ENCODE measurements at places on chromosomes 4 and X.
A peak's percentile ranks its signal among the peaks of the same experiment; 100 is the strongest.

- DNase-seq: no peak
Observed at GRCh38 chr4:74005528-74005927, 7.1 kb upstream of the CXCL5 start.

- no peak for DNase-seq
Observed at GRCh38 chr4:147513952-147514351, 33.1 kb downstream of the EDNRA start.

- no peak for DNase-seq
Observed at GRCh38 chr4:1541449-1542225, 135.4 kb upstream of the NKX1-1 start.

- no peak for DNase-seq
Observed at GRCh38 chr4:40687676-40688389, 58.2 kb upstream of the RBM47 start.

DNA sequence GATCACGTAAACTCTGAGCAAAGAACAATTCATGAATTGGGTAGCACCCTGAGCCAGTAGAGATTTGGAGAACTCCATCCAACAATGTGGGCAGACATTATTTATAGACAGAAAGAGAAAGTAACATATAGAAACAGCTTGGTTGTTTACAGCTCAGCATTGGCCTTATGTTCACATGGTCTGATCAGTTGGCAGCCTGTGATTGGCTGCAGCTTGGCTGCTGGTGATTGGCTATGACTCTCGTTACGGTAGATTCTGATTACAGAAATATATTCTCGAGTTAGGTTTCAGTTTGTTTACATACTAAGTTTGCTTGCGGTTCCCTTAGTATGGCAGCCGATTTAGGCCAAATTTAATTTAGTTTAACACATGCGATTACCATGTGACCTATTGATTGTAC is 663.4 kb downstream of the RAPGEF2 start:
- no peak for DNase-seq

DNA sequence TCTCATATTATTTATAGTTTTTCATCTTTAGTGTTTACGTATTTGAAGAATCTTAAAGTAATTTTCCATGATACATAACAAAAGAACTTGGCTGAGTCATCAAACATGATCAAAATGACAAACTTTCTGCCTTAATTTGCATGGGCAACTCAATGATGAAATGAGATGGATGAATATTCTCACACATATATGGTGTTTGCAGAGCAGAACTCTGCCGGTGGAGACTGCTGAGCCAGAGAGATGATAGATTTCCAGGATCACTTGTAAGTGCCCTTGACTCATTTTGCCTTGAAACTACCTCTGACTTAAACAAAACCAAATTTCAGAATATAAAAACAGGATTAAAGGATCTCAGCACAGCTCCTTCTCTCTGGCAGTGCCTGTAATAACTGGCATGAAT is 38.2 kb downstream of the TRPC3 start:
- DNase-seq: no peak

DNA sequence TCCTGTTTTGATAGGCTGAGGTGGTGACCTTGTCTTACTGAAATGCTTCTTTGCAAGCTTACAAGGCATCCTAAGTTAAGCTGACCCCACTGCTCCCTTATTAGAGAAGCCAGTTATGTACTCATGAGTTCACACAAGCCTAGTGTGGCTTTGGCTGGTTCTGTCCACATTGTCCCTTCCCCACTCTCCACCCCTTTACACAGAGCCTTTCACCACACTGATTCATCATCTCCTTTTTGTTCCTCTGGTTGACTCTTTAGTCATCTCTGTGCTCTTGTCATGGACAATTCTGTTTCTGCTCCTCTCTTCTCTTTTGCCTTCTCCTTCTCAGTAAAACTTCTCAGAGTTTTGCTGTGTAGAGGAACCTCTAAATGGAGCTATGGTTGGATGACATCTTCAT is 4.9 kb downstream of the CHRNA9 start:
- DNase-seq: no peak

DNA sequence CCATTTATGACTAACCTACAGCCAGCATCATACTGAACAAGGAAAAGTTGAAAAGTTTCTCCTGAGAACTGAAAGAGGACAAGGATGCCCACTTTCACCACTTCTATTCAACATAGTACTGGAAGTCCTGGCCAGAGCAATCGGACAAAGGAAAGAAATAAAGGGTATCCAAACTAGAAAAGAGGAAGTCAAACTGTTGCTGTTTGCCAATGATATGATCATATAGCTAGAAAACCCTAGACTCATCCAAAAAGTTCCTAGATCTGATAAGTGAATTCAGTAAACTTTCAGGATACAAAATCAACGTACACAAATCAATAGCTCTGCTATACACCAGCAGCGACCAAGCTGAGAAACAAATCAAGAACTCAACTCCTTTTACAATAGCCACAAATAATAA is 64.5 kb downstream of the CENPC start:
- DNase-seq: no peak

- DNase-seq: peak; percentile 19
Observed at GRCh38 chrX:51148848-51149247, 183.8 kb upstream of the NUDT10 start.

GRCh38 chr4:31793907-31794306 is 1073.7 kb downstream of the PCDH7 start:
- DNase-seq: no peak

DNA sequence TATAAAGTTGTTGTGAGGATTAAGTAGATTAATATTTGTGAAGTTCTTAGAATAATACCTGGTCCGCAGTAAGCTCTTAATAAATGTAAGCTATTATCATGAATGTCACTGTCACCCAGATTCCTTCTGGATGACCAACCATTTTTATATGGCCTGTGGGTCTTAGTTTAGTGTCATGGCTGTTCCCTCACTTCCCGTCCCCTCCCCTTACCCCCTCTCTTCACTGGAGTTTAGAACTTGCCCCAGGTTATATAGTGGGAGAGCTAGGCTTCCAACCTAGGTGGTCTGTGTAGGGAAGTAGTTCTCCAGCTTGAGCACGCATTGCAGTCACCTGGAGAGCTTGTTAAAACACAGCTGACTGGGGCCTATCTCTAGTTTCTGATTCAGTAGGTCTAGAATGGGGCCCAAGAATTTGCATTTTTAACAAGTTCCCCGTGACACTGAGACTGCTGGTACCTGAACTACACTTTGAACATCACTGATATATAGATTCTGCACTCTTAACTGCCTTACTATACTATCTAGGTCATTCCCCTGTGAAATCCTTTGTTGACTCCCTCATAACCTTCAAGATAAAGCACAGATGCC is 66.9 kb upstream of the PLAC1 start:
- no peak for DNase-seq

DNA sequence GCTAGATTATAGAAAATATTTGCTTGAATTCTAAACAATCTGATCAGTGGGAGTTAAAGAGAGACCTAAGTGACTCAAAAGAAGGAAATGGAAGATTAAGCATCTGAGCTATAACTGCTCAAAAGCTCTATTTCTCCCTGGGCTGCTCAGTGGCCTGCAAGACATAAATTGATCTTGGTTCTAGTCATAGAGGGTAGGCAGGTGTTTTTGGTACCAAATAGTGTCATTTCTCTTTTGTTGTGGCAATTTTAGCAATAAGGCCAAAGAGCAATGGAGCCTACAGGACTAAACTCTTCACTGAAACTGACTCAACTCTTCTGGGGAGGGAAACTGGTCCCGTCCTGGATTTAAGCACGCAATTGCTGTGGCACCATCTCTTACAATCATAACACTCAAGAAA is 33.9 kb upstream of the BMP2K start:
- DNase-seq: no peak

DNA sequence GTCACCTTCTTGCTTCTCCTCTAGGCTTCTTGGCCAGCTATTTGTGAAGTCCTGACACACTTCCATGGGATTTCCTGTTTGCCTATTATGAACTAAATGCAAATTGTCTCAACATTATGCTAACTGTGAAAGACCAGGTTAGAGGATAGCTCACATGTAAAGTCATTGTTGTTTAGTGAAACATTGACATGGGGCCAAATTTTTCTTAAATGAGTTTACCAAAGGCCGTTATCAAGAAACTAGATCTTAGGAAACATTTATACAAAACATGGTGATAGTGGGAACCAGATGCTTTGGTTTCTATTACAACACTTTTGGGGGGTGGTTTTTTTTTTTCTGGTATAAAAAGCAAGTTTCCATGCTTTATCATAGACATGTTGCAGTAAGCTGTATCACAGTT is 466.8 kb upstream of the FAM241A start:
- DNase-seq: no peak

DNA sequence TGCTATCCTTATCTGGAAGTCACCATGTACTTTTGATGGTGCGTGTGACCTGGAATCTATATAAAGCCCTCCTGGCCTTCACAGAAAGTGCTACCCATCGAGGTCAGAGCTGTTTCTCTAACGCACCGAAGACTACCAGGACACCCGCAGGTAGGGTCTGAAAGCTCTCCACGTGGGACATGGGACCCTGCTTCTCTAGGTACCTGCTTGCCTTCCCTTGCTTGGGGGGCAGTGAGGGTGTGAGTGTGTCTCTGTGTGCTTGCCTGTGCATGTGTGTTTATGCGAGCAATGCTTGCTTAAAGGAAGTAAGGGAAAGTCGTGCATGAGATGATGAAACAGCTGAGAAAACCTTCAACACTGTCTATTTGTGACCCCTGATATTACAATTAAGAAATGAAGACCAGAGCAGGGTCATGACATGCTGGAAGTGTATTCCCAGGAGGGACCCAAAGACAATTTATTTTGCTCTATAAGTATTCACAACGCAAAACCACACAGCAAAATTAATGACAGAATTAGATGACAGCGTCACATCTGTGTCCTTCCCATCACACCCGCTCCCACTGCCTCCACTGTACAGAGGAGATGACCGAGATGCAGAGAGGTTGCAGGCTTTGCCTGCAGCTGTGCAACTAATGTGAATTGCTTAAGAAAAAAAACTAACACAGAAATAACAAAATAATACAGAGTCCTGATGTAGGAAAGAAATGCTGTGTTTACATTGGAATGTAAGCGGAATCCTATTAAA is 76.4 kb upstream of the HELT start:
- no peak for DNase-seq

- DNase-seq: no peak
Observed at GRCh38 chr4:183540410-183541009, 35.7 kb downstream of the ING2 start.

DNA sequence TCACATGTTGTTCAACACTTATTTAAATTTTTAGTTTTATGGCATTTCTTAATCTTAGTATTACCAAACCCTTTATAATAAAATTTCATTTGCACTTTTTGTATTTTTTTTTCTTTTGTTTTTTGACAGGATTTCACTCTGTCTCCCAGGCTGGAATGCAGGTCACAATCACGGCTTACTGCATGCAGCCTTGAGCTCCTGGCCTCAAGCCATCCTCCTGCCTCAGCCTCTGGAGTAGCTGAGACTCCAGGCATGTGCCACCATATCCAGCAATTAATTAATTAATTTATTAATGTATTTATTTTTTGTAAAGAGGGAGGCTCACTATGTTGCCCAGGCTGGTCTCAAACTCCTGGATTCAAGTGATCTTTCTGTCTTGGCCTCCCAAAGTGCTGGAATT is 133.4 kb downstream of the ADGRL3 start:
- no peak for DNase-seq

- no peak for DNase-seq
Observed at GRCh38 chr4:100289946-100290345, 99.7 kb upstream of the DDIT4L start.

- DNase-seq: no peak
Observed at GRCh38 chrX:131831185-131831520, 191.9 kb upstream of the STK26 start.

GRCh38 chrX:24117258-24117657 is 32.3 kb upstream of the ZFX start:
- DNase-seq: no peak

GRCh38 chrX:56233100-56233499 is 944 bp downstream of the KLF8 start:
- no peak for DNase-seq

DNA sequence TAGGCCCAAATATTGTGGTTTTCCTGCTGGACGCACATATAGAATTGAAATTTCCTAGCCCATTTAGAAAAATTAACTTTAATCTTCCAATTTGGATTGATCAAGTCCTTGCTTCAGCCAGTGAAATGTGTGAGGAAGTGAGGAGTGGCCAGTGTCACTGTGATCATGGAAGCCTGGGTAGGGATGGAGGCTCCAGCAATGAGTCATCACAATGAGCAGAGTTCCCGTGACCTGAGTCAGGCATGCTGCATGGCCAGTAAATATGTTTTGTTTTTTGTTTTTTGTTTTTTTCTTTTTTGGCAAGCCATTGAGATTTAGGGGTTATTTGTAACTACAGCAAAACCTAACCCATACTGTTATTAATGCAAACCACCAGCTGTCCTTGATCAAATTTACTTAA is 52.1 kb downstream of the IDS start:
- DNase-seq: no peak

GRCh38 chrX:151806967-151807540 is 72.5 kb downstream of the CNGA2 start:
- no peak for DNase-seq

DNA sequence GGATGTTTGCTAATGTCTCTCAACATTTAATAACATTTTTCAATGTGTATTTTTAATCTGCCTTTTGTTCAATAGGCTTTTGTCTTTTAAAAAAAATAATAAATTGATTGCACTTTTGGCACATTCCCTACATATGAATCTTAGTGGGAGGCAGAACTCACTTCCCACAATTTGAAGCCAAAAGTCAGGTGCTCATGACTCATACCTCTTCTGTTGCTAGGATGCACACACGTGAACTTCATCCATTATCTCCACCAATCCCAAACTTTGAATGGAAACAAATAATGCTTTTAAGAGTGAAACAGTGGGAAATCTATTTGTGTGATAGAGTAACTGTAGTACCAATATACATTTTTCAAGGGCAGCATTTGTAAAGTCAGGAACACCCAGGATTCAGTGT is 260.5 kb downstream of the IQCM start:
- DNase-seq: no peak

GRCh38 chr4:80521438-80521837 is 185.9 kb downstream of the CFAP299 start:
- DNase-seq: no peak

- no peak for DNase-seq
Observed at GRCh38 chrX:54529151-54529550, 868 bp upstream of the GNL3L start.

- DNase-seq: no peak
Observed at GRCh38 chr4:165967486-165967885, 94.4 kb downstream of the TLL1 start.

DNA sequence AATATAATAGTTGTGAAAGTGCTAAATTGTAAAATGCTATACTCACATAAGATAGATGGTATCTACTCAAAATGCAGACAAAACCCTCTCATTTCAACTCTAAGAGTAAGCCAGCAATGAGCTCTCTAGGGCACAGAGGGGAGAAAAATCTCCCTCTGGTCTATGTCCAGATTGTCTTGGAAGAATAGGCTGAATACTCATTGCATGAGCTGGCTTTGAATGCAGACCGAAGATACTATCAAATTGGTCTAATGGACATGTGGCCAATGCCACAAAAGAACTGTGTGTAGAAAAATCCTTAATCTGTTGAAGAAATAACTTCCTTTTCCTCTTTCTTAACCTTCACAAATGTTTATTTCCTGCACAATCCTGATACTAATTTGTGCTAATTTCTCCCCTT is 3.5 kb downstream of the ZXDA start:
- peak; percentile 24 for DNase-seq

- DNase-seq: no peak
Observed at GRCh38 chr4:149065753-149066152, 623.5 kb upstream of the NR3C2 start.
